ENCODE measurements at places on chromosomes 5 and 9.

- no peak for DNase-seq
Observed at GRCh38 chr9:28762167-28762566, 1188.9 kb upstream of the C9orf72 start.

DNA sequence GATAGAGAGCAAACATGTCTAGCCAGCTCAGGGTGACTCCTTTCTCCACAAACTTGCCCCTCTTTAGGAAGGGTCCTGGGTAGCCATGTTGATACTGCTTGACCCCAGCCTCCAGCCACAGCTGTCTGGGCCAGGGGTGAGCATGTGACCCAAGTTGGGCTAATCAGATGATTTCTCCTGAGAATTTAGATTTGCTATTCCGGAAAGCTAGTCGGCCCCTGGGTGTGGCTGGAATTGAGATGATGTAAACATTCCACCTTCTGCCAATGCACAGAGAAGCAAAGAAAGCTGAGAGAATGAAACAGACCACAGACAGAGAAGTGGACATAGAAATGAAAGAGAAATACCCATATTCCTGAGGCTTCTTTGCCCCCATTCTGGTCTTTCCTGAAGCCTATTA, 17.8 kb upstream of the B4GALT1 start:
- no peak for DNase-seq

DNA sequence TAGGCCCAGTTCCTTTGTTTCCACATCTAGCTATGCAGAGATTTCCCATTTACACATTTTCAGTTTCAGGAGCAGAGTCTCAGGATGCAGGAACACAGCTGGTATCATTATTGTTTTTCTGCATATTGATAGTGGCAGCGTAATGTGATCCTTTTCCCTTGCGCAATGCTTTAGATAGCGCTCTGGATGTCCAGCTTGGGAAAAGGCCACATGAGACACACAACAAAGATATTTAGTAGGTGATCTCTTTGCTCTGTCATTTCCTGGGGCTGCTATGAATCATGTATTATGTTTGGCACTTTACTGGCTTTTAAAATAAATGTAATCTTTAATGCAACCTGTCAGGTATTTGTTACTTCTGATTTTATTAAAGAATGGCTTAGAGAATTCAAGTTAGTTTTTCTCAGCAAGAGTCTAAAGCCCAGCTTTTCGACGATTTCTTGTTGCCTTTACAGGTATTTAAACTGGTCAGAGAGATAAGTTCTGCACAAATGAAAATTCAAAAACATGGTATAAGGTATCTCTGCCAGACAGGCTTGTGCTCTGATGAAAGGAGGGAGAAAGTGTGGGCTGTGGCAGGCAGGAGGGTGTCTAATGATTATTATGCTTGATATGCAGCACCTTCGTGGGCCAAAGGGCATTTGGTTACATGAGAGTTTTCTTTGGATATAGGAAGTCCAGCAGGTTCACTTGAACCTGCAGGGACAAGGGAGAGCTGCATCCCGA, 42.2 kb downstream of the PTTG1 start:
- no peak for DNase-seq

- peak; percentile 75 for DNase-seq
Observed at GRCh38 chr9:18437315-18438201, 36.4 kb upstream of the ADAMTSL1 start.

- DNase-seq: no peak
Observed at GRCh38 chr5:5793242-5794117, 371.0 kb downstream of the ICE1 start.

DNA sequence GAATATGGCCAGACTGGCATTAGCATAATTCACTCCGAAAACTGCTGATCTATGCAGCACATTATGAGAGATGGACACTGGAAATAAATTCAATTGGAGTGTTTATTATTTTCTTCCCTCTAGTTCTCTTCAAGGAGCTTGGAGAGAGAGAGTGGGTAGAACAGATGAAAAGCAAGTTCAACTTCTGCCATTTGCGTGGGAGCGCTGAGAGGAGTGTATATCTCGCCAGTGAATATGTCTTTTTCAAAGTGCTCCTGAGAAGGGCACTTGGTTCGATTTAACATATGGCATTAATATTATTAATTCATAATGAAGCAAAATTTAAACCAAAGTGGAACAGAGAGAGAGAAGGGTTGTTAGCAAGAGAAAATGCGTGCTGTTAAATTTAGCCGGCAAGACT, 214.4 kb downstream of the DAB2IP start:
- no peak for DNase-seq

DNA sequence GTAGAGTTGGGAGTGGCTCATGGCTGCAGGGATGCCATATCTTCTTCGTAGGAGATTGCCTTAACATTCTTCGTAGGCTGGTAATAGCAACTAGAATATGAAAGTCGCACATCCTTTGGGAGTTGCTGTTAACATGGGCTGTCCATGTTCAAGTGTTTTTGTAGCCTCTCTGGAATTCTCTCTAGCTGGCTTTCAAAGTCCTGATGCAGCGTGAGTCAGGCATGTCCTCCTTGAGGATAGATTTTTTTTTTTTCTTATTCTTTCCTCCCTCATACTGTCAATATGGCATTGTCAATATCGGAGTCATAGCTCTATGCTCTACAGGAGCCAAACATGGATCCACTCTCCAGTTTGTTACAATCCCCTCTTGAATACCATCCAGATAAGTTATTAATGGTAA, 494.8 kb upstream of the WWC1 start:
- DNase-seq: no peak

- peak; percentile 64 for DNase-seq
Observed at GRCh38 chr5:128035689-128036088, 47.9 kb upstream of the SLC12A2 start.

DNA sequence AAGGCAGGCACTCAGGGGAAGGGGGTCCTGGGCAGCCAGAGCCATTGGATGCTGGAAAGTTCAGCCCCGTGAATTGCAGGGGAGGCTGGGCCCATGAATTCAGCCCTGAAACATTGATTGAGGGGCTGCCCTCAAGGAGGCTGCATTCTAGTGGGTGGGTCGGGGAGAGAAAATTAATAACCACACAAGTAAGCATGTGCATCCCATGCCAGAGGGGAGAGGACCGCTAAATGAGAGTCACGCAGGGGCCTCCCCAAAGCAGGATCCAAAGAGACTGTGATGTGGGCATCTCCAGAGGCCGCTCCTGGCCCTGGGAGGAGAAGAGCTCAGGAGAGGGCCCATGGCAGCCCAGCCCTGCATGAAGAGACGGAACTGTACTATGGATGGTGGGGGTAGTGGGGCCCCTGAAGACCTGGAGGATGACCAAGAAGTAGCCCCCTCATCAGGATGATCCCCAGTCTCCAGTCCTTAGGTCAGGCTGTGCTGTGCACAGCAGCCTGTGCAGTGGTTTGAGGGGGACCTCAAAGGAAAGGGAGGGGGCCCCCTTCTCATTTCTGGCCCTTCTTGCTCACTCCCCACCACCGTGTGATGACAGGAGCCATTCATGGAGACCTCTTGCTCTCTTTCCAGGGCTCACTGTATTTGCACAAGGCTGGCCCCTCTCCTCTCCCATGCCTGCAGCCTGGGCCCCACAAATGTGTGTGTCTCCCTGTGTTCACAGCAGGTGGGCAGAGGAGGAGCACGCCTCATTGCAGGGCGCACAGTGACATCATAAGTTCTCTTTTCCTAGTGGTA, 233.6 kb upstream of the IRX1 start:
- peak; percentile 40 for DNase-seq

DNA sequence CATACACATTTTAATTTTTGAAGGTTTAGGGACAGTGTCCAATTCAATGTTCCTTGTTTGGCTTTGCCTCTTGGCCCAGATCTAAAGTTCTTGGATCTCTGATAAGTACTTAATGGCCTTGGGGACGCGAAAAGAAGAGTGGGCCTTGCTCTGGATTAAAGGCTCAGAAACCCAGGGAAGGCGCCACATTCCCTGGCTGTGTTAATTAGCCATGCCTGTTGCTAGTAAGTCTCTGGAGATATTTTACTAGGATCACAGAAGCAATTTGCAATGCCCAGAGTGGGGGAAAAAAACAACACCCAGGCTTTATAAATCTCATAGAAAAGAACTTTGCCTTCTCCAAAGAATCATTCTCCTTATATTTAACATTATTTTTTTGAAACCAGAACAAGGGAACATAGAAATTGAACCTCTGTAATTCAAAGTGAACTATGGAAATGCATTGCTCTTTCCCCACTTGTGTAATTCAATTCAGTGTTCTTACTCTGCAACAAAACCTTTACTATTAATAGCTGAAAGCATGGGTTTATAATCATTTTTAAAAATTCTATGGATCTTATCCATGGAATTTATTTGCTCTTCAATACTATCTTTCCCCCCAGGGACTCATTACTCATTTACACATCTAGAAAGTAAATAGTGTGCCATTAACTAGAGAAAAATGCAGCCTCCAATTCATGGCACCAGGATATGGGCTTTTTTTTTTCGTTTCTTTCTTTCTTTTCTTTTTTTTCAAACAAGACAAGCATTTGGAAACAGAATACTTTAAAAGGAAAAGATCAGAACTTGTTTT, 172.2 kb upstream of the ANKRD55 start:
- peak; percentile 72 for DNase-seq

DNA sequence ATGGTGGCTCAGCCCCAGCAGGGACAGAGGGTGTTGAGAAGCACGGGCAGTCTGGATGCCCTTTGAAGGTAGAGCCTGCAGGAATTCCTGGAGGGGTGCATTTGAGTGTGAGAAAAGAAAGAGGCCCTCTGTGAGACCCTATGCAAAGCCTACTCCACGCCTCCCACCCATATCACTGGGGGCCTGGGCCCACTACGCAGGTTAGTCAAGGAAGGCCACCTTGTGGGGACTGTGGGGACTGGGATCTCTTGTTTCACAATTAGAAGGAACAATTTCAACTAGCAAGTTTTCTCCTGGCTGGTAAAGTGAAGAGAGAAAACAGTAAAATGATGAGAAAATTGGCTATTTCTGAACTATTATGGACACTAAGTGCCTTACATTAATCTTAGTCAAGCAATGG, 486.2 kb upstream of the DAP start:
- no peak for DNase-seq

DNA sequence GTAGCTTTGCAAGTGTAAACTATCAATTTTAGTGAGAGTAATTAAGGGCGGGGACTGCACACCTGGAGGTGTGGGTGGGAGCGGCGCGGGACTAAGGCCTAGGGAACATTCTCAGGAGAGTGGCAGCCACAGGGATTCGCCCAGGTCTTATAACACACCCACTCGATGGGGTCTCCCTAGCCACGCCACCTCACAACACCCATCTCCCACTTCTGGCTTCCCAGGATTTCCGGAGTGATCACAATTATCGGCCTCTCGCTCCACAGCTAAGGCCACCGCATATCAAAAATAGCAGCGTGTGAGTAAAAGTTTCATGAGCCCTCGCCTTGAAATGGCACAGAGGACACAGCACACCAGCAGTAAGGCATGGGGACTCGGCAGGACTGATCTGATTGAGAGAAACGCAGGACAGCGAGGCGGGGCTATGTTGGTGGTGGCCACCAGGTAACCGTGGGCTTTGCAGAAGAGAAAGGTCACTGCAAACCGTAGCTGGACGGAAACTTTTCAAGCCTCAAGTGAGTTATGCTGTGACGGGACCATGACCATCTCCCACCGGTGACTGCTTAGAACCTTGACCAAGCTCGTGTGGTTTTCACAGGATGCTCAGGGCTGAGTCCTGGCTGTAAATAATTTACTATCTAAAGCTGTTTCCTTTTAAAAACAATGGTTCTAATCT, 1.1 kb upstream of the LPAR1 start:
- peak; percentile 64 for DNase-seq

DNA sequence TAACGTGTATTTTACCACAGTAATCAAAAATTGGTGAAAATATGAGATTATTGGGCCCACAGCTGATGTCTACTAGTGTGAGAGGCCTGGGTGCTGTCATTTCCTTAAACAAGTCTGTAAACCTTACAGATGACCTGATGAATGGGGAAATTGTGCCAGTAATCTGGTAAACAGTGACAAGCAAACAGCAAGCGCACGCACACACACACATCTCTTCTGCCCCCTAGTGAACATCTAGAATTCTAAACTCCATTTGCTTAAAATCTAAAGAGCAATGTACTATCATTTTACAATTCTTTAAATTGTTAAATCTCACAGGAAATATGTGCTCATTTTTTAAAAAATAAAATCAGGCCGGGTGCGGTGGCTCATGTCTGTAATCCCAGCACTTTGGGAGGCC, 7.5 kb upstream of the RAPGEF1 start:
- DNase-seq: no peak
